ENCODE measurements at places on chromosomes 6 and 20. TPM values are rescaled to one million over a fixed set of nuclear protein-coding genes. Genes with fewer than 3 reads are reported as not detected.

DNA sequence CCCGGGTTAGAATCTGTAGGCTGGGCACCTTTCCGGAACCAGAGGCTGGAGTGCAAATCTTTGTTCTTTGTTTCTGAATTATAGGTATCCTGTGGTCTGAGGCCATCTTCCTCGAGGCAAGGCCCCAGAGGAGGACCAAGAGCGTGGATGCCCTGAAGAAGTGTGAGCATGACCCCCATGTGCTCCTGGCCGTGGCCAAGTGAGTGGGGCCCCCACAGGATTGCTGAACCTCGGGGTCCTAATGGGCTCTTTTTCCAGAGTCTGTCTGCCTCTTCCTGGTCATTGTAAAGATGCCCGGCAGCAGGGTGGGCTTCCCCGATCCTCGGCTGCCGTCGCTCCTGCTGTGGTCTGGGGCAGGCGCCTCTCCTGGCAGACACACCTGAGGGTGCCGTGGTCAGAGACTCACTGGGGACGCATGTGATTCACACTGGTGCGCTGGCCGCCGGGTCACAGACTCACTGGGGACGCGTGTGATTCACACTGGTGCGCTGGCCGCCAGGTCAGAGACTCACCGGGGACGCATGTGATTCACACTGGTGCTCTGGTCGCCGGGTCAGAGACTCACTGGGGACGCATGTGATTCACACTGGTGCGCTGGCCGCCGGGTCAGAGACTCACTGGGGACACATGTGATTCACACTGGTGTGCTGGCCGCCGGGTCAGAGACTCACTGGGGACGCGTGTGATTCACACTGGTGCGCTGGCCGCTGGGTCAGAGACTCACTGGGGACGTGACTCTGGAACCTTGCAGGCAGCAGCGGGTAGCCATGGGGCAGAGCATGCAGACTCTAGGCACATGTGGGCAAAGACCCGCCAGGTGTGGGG lies 6.5 kb upstream of the C20orf204 start:
- no peak for DNase-seq

Gene TSBP1
- polyA plus RNA-seq: not detected

GRCh38 chr6:53568776-53569616 lies 24.1 kb upstream of the GCLC start:
- DNase-seq: no peak

DNA sequence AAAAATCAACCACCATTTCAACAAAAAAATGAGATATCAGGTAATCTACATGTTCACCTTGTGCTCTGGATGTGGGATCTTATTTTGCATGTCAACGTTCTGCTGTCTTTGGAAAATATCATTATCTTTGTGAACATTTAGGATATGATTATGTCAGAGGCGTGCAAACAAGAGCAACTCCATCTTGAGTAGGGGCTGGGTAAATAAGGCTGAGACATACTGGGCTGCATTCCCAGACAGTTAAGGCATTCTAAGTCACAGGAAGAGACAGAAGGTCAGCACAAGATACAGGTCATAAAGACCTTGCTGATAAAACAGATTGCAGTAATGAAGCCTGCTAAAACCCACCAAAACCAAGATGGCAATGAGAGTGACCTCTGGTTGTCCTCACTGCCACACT lies 28.8 kb upstream of the ZBTB24 start:
- DNase-seq: no peak

Gene GSTA4
- polyA plus RNA-seq: 15.6 TPM

DNA sequence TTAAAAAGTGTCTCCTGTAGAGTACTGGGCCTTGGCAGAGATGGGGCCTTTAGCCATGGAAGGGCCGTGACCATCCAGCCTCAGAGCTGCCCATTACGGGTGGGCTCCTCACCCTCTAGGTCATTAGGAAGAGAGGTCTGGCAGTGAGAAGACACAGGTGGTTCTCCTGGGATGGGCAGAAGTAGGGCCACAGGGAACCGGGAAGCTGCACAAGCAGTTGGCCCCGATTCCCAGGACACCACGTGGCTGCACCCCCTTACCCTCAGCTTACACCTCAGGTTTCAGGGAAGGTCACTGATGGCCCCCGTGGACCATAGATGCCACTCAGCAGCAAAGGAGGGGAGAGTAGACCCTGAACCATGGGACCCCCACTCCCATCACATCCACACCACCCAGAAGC lies 1.6 kb downstream of the RAET1G start:
- no peak for DNase-seq

DNA sequence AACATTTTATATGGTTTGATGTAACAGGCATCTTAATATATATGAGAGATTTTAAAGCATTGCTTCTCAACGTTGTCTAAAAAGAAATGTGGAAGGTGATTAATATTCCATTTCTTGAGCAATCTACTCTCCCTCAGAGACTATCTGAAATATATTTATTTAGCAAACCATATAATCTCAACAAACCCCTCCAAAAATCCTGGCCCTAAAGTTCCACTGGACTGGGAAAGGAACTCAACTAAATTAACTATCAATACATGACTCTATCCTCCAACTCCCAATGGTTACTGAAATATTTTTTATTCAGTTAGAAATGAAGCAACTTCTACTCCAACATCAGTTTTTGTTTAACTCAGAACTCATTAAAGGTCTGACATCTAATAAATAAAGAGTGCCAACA lies 6.3 kb downstream of the TASP1 start:
- DNase-seq: no peak

- no peak for DNase-seq
Observed at GRCh38 chr6:14423330-14423729, 305.8 kb downstream of the CD83 start.

DNA sequence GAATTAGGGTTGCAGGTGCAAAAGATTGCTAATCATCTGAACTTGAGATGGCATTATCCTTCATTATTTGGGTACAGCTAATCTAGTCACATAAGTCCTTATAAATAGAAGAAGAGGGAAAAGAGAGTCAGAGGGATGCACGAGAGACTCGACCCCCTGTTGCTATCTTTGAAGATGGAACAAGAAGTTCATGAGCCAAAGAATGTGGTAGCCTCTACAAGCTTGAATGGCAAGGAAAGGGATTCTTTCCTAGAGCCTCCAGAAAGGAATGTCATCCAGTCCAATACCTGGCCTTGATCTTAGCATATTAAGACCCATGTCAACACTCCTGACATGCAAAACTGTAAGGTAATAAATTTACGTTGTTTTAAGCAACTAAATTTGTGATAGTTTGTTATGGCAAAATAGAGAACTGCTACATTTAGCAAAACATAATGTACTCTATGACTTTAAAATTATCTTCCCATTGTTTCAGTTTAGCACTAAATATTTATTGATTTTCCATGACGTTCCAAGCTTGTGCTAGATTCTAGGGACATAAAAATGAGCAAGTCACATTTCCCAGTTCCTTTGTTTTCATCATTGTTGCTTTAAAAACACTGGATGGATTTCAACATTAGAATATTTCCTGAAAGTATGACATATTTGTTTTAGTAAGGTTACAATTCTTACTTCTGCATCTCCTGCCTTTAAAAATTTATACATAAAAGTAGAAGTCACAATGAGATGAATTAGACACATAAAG lies 12.7 kb downstream of the MANEA start:
- DNase-seq: peak; percentile 28

GRCh38 chr6:43274916-43275597 lies 23.0 kb upstream of the SLC22A7 start:
- no peak for DNase-seq

GRCh38 chr6:56714982-56715456 lies 72.3 kb upstream of the DST start:
- DNase-seq: peak; percentile 95

DNA sequence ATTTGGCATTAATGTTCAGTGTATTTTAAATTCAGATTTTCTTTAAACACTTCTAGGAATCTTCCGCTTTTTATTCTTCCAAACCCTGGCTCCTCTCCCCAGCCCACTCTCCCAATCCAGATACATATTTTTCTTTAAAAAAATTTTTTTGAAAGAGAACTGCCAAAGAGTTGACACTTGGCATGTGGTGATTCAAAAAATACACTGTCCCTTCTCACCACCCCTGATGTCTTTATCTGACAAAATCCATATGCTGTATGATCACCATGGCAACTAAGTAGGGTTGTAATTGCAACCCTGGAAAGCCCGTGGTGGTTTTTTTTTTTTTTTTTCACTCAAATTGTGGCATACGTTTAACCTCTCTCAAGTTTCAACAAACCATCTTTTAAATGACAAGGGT lies 355.8 kb upstream of the SASH1 start:
- no peak for DNase-seq

DNA sequence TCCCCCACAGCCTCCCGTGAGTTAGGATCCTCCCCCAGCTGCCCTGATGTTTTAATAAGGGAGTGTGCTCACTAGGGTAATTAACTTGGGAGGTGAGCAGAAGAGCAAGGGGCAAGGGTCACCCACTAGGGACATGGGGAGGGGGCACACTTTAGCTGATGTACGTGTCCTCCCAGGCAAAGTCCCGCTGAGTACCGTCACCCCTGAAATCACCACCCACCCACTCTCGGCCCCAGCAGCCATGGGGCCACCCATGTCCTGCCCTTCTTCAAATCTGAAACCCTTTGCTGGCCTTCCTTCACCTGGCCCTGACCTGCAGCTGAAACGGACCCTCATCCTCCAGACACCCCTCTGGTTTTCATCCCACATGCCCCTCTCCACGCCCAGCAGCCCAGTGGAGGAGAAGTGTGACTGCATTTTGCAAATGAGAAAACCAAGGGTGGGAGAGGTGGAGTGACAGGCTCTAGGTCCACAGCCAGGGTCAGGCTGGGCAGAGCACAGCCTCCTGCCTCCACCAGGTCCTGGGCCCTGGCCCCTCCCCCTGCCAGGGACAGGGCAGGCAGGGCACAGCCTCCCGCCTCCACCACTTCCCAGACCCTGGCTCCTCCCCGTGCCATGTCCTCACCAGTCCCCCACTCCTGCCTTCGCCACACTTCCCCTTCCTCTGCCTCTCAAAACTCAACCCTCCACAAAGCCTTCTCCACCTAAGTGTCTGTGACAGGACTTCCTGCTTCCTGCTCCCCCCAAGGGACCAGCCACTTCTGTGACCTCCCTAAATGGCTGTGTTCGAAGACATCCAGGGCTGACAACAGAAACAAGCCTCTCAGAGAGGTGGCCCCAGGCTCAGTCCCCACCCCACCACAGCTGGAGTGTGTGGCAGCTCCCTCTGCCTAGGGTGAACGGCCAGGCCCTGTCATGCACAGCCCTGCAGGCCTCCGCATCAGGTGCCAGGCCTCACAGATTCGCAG lies 15.1 kb downstream of the ACSS1 start:
- DNase-seq: no peak

Gene TPBG
- 7.5 TPM for polyA plus RNA-seq

DNA sequence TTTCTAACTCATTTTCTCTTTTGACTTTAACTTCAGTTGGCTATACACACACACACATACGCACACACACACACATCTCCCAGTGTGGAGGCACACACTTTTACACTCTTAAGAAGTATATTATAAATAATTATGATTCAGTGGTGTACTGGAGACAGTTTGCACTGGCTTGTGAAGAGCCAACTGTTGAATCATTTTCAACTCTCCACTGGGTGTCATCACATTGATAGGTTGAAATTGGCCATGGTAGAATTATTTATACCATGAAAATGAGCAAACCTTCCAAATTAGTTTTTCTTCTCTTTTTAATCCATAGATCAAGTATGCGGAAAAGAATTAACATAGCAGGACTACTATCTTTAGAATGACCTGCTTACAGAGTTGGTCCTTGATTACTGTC lies 407.1 kb downstream of the BMP2 start:
- no peak for DNase-seq

Measured in endothelial cell of umbilical vein (primary cell).